Activated CD4-positive, alpha-beta memory T cell treated with anti-CD3 and anti-CD28 coated beads, Interleukin-2, amount 10 ng/mL, durations not matched to agents 7 days and 5 days (primary cell): ENCODE measurements at places on chromosomes 5 and 9. TPM values are rescaled to one million over a fixed set of nuclear protein-coding genes. Genes with fewer than 3 reads are reported as not detected.

DNA sequence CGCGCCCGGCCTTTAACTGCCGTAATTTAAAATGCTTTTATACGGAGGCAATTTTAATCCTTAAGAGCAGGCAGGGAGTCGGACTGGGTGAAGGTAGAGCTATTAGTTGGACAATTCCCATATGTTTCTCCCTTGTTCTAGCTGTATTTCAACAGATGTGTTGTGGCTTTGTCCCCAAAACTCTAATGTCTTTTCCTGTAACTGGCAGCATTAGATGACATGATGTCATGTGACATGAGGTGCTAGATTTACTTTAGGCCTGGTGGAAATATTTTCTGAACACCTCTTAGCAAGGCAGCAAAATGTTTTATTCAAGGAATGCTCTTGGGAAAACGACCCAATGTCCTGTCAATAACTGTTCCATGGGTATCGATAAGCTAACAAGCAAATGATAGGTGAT is 8.5 kb downstream of the MYO10 start:
- no peak for DNase-seq

DNA sequence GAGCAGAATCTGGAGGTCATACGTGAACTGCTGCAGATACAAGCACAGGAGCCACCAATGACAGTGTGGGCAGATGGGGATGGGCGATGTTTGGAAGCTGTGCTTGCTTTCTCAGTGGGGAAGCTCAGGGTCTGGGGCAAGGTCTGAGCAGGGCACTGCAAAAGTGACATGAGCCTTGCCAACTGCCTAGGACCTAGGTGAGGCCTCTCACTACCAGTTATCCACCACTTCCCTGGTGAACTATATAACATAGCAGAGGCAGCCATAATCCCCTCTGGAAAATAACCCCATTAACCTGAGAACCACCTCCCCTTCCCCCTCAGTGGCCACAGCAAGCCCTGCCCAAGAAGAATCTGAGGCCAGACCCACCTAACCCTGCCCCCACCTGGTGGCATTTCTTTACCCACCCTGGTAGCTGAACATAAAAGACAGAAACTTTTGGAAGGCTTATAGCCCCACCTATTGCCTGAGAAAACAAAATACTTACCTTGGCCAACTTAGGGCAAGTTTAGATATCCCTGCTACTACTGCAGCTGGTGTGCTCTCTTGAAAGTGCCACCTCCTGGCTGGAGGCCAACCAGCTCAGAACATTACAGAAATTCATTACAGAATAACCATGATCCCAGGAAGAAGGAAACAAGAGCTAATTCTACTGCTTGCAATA is 18.8 kb upstream of the SPEF2 start:
- no peak for DNase-seq

GRCh38 chr5:98500811-98501210 is 272.7 kb upstream of the RGMB start:
- DNase-seq, result no peak

GRCh38 chr5:10579536-10580521 is 16.0 kb downstream of the ANKRD33B start:
- DNase-seq, result no peak

DNA sequence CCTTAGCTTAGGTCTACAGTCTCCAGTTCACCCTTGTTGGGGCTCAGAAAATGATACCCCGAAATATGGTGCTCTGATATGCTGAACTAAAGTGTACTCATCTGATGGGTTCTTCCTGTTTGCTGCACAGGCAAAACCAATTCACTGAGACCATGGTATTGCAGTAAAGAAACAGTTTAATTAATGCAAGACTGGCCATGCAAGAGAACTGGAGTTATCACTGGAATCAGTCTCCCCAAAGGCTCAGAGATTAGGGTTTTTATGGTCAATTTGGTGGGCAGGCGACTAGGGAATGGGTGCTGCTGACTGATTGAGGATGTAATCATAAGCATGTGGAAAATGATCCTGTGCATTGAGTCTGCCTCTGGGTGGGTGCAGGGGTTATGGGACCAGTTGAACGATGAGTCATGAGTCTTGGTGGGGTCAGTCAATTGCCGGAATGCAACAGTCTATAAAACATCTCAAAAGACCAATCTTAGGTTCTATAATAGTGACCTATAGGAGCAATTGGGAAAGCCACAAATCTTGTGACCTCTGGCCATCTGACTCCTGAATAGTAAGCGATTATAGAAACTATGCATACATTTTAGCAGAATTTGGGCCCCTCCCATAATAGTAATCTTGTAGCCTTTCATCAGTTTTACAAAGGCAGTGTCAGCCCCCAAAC is 113.0 kb upstream of the ANKRD55 start:
- DNase-seq, result no peak

DNA sequence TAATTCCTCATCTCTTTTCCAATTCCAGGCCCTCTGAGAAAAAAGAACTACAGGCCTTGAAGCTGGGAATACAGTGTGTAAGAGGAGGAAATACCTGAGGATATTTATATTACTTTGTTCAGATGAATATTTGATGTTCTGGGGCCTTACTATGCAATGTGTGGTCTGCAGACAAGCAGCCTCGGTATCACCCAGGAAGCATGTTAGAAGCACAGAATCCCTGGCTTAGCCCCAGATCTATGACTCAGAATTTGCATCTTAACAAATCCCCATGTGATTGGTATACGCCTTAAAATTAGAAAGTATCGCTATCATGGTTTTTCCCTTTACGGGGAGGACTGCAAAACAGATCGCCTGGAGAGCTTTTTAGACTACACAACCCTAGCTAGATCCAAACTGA is 121.0 kb downstream of the JAKMIP2 start:
- no peak for DNase-seq

- DNase-seq, result no peak
Observed at GRCh38 chr5:113163328-113163727, 186.7 kb downstream of the DCP2 start.

DNA sequence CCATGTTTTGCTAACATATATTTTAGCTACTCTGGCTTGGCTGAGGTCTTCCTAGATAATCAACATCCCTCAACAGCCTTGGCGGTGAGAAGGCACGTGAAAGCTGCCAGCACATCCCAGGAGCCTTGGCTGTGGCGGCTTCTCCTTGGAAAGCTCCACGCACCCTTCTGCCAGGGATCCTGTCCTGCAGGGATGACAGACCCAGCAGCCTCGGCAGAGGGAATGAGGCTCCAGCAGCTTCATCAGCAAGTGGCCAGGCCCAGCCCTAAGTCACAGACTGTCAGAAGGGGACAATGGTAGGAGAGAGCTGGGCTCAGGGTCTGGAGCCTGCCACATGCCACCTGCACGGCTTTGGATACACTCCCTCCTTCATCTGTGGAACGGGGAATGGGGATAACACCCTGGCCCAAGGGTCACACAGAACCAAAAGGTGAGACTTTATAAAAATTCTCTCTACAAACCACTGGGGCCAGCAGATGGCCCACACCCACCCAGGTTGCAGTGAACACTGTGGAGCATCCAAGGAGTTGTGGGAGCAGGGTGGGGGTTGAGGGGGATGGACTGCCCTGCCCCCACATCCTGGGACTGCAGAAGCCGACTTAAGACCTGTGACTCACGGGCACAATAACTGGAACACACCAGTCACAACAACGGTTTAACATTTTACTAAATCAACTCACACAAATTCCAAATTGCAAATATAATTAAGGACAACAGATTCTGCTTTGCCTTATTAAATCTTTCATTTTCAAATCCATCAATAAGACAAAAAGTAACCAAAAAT is 65.1 kb downstream of the MACROH2A1 start:
- no peak for DNase-seq

DNA sequence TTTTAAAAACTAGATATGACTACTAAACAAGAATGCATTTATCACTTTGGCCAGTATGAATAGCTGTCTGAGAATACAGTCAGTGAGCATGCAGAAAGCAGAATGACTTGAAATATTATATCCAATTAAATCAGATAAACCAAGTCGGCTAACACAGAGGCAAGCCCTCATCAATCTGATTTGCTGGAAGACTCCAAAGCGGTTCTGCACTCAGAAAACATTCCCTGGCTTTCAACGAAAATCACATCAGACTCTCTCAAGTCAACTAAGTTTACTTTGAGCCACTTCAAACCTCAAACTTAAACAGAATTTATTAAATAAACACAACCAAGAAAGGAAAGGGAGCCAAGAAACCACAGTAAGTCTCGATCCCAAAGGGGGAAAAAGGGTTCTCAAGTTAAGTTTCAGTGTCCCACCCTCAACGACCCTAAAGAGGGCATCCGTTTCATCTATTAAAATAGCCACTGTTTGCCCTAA is 1.4 kb downstream of the MYO10 start:
- no peak for DNase-seq

ARSI gene
- not detected for total RNA-seq

PCDHGA12 gene
- not detected for total RNA-seq

TAS2R1 gene
- not detected for total RNA-seq

RPS14 gene
- total RNA-seq, result 2,367 TPM

MARVELD2 gene
- total RNA-seq, result 0.18 TPM
